Smooth muscle cell of trachea (primary cell): ENCODE measurements at places on chromosomes 13 and 19. TPM values are rescaled to one million over a fixed set of nuclear protein-coding genes. Genes with fewer than 3 reads are reported as not detected.

ZNF850 gene
- 0.83 and 1.0 TPM in 2 replicates for total RNA-seq

CYP2A6 gene
- total RNA-seq = not detected in 2 replicates

GIPR gene
- 0.29 TPM in 1 of 2 replicates, not detected in the other for total RNA-seq

NDUFA11 gene
- total RNA-seq = 290 and 337 TPM in 2 replicates

URAD gene
- not detected in 2 replicates for total RNA-seq

SLAIN1 gene
- total RNA-seq = 0.15 and 0.17 TPM in 2 replicates

GPR12 gene
- not detected in 2 replicates for total RNA-seq

N4BP2L1 gene
- total RNA-seq = 2.5 and 4.5 TPM in 2 replicates

MUC16 gene
- total RNA-seq = not detected in 2 replicates

KLK14 gene
- 0.17 TPM in 1 of 2 replicates, not detected in the other for total RNA-seq

CCDC194 gene
- total RNA-seq = 0.15 and 0.17 TPM in 2 replicates

NAXD gene
- 26.5 TPM in 2 replicates for total RNA-seq

FPR1 gene
- total RNA-seq = not detected in 2 replicates

ZNF790 gene
- 6.8 and 8.3 TPM in 2 replicates for total RNA-seq

ATP7B gene
- total RNA-seq = 0.87 and 2.0 TPM in 2 replicates

EBPL gene
- 54.7 and 57.0 TPM in 2 replicates for total RNA-seq

MEIOSIN gene
- total RNA-seq = not detected in 2 replicates

PROZ gene
- not detected in 2 replicates for total RNA-seq

HNRNPL gene
- 259 and 326 TPM in 2 replicates for total RNA-seq

ZNF415 gene
- 4.8 and 15.2 TPM in 2 replicates for total RNA-seq

RASAL3 gene
- total RNA-seq = 0.15 TPM in 1 of 2 replicates, not detected in the other

TICAM1 gene
- 5.6 and 6.8 TPM in 2 replicates for total RNA-seq

DACH1 gene
- total RNA-seq = 0.15 and 0.17 TPM in 2 replicates

ANKRD24 gene
- total RNA-seq = 1.0 and 5.0 TPM in 2 replicates

OR7A5 gene
- total RNA-seq = not detected in 2 replicates

SSC5D gene
- total RNA-seq = 14.4 and 47.6 TPM in 2 replicates
